ENCODE measurements at places on chromosomes 5 and 9.

DNA sequence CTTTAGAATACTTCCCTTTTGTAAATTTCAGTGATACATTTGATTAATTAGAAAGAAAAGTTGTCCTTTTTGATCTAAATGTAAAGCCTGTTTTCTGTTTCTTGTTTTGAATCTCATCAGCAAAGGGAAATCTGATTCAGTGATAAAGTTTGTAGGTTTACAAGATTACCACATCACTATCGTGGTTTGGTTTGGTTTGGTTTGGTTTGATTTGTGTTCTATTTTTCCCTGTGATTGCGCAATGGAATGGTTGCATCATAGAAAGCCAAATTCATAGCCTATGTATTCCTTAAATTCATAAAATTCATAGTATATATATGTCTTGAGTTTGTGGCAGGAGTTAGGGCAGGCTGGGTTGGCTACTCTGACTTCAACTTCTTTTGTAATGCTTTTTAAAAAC, 15.2 kb downstream of the SRFBP1 start:
- no peak for DNase-seq

- no peak for DNase-seq
These were observed 84.7 kb upstream of the TBC1D2 start for GRCh38 chr9:98339987-98340800.

DNA sequence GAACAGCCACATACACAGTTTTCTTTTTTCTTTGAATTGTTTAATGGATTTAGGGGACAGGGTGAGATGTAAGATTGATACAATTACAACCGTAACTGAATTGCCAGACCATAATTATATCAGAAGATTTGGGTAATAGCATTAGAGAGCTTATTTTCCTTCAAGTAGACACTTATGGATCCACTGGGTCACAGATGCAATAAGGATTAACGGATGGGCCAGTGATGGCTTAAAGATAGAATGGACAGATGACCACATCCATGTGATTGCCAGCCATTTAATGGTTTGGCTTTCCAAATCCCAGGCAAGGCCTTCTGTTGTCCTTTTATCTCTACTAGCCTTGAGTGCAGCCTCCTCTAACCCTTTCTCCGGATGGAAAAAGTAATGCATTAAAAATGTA, 94.7 kb upstream of the NUDT12 start:
- no peak for DNase-seq

- no peak for DNase-seq
These were observed 198.1 kb downstream of the ROR2 start for GRCh38 chr9:91751922-91752321.

GRCh38 chr5:140524003-140524402, 23.5 kb upstream of the EIF4EBP3 start:
- DNase-seq: no peak

- no peak for DNase-seq
These were observed 246.6 kb downstream of the SPOCK1 start for GRCh38 chr5:137252512-137252911.

DNA sequence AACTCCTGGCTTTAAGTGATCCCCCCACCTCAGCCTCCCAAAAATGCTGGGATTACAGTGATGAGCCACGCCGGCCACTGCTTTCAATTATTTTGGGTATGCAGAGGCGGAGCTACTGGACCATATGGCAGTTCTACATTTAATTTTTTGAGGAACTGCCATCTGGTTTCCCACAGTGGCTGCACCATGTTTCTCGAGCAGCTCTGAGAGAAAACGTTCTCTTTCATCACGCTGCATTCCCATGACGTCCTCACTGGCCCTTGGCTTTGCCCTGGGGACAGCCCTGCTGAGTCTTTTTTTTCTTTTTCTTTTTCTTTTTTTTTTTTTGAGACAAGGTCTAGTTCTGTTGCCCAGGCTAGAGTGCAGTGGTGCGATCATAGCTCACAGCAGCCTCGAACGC, 35.5 kb upstream of the GRHPR start:
- DNase-seq: no peak

DNA sequence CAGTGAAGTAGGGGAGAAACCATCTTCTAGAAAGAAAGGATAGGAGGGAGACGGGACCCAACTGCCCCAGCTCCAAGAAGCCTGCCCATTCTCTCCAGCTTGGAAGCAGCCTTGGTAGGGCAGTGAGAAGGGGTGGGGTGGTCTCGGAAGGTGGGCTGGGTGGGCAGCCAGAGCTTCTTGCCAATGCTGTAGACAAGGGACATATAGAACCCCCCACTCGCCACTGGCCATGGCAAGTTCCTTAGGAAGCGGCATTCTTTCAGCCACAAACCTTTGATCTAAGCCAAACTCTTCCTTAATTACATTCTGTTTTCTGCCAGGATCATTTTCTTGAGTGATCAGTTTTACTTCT, 90.2 kb downstream of the PSD2 start:
- DNase-seq: no peak

GRCh38 chr5:181255836-181256578, 4.9 kb downstream of the TRIM52 start:
- no peak for DNase-seq

GRCh38 chr9:33466565-33467495, 6.9 kb downstream of the NOL6 start:
- no peak for DNase-seq

DNA sequence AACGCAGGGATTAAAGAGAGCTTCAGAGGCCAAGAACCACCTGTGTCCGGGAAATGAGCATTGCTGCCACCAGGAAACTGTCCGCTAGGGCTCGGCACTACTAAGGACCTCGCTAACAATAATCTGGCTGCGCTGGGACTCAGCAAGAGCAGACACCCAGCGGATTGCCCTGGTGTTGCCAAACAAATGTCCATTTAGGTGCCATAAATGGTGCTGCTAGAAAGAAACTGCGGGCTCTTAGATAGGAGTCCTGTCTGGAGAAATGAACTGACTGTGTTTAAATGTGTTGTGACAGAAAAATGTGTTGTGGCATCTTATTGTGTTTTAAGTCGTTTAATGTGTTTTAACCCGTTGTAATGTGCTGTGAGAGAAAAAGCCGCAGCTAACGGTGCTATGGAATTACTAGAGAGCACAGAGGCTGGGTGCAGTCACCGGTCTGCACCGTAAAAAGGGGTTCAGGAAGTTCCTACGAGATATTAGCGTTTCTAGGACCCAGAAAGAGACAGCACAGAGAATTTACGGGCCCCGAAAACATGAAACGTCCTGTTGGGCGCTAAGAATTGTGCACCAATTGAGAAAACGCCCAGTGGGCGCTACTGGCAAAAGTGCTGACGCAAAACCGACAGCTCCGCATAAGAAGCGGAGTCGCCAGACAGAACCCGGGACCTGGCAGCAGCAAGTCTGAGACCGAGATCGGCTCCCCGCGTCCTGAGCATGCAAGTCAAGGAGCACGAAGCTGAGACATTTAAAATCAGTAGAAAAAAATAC, 90.6 kb downstream of the ANXA2R start:
- no peak for DNase-seq

DNA sequence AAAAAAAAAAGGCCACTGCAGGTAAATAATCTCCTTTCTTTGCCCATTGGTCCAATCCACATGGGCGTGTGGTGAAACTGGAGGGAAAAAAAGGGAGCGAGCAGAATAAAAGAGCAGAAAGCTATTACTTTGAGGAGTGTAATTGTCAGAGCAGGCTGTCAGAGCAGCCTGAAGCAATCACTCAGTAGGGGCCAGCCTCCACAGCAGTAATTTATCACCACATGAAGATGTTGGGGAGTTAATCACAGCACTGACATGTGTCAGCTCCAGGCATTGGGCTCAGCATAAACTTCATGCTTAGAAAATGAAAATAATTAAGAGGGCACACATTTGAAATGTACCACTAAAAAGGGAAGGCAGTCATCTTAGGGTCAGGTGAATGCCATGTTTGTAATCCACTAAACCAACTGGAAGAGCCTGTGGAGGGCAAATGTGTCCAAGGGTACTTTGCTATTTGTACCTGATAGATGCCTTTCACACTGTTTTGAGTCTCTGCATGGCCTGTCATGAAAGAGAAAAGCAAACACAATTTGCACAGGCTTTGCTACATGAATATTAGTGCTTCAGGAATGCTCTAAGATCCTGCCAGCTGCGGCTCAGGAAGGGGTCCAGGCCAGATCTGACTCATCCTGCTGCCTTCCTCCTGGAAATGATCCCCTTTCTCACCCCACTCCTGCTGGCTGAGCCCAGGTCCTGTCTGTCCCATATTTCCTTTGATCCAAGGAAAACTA, 2.9 kb upstream of the PTGER4 start:
- DNase-seq: no peak

DNA sequence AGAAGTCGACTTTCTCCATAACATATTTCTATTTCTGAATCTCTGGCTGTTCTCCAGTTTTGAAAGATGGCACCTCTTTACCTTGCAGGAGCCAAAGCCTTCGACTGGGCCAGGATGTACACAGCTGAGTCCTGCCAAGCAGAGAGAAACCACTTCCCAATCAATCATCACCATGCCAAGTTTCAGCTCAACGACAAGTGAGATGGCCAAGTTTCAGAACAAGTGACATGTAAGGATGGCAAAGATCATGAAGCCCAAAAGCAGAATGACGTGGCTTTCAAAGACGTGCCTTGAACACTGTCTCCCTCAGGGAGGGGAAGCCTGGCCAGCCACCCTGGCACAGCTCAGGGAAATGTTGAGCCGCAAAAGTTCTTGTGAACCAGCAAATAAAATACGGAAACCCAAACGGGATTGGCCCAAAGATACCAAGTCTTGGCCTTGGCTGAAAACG, 17.7 kb downstream of the STK10 start:
- no peak for DNase-seq

DNA sequence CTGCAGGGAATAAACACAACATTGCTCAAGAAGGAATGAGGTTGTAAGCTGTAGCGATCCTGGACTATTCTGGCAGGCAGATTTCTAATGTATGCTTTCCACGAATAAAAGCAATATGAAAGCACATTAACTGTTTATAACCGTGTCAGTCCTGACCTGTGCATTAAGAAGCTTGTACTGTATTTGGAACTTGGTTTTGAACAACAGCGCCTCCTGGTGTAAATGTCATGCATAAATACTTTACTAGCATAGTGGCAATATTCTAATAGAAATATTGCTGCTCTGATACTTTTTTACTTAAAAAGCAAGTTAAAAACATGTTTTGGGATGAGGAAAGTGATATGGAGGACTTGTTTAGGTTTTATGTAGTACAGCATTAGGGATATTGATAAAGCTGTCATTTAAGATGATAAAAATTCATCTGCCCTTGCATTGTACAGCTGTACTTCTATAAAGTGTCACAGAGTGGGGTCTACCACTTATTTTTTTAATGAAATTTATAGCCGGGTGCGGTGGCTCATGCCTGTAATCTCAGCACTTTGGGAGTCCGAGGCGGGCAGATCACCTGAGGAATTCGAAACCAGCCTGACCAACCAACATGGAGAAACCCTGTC, 70.7 kb upstream of the GNE start:
- DNase-seq: no peak

DNA sequence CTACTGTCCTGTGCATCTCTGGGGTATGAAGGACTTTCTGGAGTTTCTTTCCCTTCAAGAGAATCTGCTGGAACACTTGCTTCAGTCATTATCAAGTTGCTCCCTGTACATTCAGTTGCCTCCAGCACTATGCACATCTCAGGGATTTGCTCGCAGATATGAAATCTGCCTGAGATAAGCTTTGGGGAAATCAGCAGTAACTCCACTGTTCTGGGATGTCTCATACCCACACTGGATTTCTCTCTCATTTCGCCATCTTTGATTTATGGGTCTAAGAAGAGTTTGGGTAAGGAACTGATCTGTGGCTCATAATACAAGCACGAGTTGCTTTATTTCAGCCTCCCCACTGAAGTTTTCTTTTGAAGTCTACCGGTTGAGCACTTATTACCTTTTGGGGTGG, 585.6 kb downstream of the PSAT1 start:
- DNase-seq: no peak

DNA sequence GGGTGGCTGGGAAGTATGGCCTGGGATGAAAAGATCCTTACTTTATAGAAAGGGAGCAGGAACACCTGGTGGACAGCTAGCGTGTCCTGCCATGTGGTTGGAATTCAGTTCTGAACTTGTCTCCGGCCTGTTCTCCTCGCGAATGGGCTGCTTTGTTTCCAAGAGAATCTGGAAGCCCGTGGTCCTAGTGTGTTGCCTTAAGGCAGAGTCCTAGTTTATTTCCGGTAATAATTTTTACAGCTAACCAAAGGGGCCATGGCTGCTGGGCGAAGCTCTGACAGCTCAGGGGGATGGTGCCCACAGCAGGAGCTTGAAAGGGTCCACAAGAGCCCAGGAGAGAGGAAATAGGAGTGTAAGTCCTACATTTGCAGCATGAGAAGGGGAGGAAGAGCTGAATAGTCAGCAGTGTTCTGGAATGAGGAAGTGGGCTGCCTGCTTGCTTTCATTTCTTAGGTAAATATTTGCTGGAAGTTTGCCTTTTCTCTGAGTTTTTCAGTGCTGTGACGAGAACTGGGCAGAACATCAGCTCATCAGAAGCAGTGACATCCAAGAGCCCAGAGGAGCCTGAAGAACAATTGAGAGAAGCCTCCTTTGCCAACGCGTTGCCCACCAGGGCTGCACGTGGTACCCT, 13.1 kb upstream of the IGFBPL1 start:
- no peak for DNase-seq

GRCh38 chr9:70255486-70255885, 3.3 kb upstream of the SMC5 start:
- no peak for DNase-seq

DNA sequence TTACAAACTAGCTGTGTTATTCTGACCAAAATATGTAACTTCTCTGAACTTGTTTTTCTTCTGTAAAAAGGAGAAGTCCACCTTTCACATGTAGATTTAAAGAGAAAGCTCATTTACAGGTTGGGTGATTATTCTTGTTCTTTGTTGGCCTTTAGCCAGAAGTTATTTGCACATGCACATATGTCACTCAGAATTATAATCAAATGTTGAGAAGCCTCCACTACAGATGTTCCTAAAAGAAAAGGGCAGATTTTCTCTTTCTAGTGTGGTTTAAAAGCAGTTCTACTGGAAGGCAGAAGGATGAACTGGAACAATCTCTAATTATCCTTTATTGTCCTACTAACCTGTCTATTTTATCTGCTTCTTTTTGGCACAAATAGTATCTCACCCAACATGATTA, 209.8 kb upstream of the ELAVL2 start:
- DNase-seq: no peak

DNA sequence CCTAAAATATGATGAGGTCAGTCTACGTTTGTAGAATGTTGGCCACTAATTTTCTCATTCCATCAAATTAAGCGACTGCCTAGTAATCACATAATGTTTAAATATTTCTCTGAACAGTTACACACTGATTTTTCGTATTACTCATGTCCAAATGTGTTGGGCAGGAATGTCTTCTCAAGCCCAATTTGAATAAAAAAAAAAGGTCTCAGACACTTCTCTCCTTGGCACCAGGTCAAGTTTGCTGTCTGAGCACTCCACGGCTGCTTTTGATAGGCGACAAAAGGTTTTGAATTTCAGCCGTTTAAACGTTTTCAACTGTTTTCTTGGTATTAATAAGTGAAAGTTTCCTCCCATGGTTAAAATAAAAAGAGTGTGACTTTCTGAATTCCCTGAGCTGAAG, 542.1 kb downstream of the IRX1 start:
- DNase-seq: no peak

DNA sequence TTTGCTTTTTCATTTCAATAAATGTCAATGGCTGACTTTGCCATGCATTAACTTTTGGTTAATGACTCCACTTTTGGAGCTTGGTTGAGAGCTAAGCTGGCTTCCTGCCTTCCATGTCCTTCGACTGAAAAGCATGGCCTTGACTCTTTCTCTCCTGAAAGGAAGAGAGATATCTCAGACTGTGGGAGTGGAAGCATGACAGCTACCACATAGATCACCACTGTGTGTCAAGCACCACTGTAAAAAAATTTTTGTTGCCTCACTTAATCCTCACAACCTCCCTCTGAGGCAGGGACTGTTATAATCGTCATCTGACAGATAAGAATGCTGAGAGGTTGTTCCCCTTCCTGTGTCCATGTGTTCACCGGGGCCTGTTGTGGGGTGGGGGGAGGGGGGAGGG, 184.8 kb downstream of the RORB start:
- DNase-seq: no peak
